Left forelimb (tissue), 1 donor: ENCODE measurements at places on chromosomes 2 and 18.

- DNase-seq = no peak
Measured at GRCh38 chr2:148545390-148546256, 98.9 kb upstream of the EPC2 start.

GRCh38 chr2:231395188-231396057 is at the start of gene B3GNT7:
TSS of gene B3GNT7 (plus strand) at chr2:231395710. CDS start at chr2:231395804, 94 bp downstream.
- no peak for DNase-seq

DNA sequence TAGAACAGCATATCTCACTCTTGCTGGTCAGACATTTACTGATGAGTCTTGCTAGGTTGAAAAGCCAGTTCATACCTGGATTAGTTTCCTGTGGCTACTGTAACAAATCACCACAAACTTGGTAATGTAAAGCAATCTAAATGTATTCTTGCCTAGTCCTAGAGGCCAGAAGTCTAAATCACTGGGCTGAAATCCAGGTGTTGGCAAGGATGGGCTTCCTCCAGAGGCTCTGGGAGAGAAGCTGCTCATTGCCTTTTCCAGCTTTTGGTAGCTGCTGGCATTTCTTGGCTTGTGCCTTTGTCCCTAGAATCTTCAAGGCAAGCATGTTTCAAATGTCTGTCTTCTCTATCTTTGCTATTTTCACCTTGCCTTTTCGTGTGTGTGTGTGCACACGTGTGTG is 62.3 kb upstream of the MAP4K3 start:
- DNase-seq = no peak

DNA sequence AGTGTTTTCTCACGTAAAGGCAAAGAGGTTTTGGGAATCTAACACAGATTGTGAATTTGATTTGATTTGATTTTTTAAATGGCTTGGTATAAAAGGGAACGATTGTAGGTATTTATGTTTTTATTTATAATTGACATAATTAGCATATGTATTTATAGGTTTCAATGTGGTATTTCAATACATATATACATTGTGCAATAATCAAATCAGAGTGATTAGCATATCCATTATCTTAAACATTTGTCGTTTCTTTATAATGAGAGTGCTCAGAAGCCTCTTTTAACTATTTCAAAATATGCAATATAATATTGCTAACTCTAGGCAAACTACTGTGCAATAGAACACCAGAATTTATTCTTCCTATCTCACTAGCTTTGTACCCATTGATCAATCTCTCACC is 35.1 kb upstream of the CDH2 start:
- DNase-seq = no peak

DNA sequence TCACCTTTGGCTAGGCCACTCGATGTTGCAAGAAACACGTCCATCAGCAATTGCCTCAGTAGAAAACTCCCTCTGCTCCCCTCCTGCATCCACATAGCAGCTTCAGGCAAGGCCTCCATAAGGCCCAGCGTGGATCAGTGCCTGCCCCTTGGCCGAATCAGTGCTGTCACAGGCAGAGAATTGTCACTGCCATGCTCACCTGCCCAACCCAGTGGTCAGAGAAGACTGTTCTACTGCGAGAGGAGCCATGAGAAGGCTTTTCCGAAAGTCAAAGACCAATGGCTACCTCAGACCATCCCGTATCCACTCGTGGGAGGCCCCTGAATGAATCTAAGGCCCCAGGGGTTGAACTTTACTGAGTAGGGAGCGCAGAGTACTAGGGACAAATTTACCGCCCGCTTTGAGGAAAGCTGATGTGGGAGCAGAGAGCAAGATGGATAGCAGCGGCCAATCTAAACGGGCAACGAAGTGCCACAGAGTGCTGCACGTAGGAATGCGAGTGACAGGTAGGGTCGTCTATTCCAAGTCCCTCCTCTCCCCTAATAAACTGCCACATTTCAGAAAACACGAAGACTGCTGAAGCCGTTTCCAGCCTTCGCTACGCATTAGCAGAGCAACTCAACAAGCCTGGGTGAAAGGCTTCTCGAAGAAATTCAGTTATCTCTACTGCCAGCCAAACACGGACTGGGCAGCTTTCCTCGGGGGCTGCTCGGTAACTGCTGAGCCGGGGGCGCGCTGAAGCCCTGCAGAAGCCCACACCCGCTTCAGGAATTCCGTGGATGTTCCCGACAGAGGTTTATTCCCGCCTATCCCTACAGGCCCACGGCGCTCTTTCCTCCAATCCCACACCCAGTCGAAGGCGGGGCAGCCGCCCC is 968 bp upstream of the RALBP1 start:
- DNase-seq = peak; percentile 63

- DNase-seq = no peak
Measured at GRCh38 chr2:14654835-14655282, 22.3 kb downstream of the LRATD1 start.

- DNase-seq = no peak
Measured at GRCh38 chr2:30048636-30049175, 98.1 kb upstream of the YPEL5 start.
